Caki2 (cell line): ENCODE measurements at places on chromosomes 3 and 15.

DNA sequence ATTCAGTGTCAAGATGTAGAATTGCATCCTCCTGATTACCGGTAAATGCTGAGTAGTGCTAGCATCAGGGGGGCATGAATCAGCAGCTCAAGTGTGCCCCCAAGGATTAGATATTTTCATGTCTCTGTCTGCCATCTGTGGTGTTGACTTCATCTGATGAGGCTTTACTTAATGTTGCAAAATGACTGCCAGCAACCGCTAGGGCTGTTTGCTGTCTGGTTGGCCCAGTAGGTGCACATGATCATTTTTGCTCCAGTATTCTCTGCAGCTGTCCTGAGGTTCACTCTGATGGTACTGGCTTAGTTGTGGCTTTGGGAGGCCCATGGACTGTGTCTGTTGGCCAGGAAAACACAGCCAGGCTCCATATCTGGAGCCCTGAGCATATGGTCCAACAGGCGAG, 316.4 kb downstream of the SOX2 start:
- no peak for DNase-seq

DNA sequence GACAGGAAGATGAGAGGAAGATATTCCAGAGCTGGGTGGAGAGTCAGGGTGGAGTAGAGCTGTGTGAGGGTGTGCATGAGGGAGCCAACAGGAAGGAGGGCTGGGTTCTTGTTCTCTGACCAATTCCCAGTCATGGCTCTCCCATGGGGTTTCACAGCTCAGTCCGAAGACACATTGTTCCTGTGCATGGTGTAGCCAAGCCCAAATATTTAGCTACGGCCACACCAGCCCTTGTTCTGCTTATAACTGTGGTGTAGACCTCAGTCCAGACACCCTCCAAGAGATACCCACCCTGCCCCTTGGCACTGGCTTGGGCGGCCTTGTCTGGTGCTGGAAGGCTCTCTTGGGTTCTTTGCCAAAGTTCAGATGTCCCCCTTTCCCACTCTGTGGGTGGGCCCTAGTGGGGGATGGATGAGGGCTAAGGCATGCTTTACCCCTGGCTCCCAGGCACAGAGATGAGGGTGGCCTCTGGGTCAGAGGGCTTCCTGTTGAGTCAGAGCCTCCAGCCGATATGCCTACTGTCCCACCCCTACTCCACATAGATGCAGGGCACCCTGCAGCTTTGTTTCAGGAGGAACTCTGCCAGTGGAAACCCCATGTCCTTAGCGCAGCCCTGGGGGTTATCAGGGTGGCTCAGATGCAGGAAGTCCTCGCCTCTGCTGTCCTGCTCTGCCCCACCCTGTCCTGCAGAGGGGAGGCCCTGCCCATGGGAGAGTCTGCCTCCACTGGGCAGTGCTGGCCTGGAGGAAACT, 271.2 kb upstream of the CTDSPL start:
- no peak for DNase-seq

DNA sequence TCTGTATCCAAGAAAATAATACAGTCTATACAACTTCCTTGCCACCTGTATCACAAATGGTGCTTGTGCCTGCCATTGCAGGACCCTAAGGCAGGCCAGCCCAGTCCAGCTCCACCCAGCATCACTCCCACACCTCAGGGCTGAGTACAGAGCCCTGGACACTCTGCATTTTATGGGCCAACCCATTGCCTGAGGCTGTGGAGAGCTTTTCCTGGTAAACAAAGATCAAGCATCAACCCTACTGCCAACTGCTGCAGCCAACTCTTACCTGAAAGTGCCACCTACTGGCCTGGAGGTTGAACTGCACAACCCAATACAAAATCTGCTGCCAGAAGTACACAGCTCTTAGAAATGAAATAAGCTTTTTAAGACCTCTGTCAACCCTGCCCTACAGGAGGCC, 1082.2 kb downstream of the NAALADL2 start:
- peak; percentile 58 for DNase-seq

DNA sequence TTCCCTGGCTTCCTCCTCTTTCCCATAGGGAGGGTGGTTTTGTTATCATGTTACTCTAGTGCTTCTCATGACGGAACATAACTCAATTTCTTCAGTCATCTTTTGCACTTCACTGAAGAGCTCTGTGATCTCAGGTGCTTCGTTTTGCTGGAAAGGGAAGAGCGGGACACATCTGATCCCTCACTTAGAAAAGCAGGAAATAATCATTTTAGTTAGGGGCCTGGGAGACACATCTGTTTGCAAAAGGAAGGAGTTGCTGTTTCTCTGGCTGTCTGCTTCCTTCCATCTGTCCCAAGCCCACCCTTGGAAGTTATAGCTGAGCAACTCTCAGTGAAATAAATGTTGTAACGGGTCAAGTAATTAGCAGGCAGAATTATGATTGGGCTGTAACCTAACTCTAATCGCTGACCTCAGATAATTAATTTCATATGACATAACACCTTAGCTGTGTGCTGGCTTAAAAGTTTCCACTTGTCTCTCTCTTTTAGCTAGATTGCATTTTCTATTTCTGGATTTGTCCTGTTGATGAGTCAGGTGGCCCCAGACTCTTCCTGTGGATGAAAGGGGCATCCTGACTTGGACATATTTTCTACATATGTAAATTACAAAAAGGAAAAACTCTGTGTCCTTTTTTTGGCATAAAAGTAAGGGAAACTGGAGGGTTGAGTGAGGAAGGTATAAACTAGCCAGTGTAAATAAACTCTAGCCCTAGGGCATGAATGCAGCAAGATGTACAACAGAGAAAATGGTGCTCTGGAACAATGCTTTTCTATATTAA, 11.0 kb upstream of the FILIP1L start:
- DNase-seq, result no peak

- no peak for DNase-seq
Observed at GRCh38 chr3:86594838-86595237, 396.1 kb downstream of the VGLL3 start.

DNA sequence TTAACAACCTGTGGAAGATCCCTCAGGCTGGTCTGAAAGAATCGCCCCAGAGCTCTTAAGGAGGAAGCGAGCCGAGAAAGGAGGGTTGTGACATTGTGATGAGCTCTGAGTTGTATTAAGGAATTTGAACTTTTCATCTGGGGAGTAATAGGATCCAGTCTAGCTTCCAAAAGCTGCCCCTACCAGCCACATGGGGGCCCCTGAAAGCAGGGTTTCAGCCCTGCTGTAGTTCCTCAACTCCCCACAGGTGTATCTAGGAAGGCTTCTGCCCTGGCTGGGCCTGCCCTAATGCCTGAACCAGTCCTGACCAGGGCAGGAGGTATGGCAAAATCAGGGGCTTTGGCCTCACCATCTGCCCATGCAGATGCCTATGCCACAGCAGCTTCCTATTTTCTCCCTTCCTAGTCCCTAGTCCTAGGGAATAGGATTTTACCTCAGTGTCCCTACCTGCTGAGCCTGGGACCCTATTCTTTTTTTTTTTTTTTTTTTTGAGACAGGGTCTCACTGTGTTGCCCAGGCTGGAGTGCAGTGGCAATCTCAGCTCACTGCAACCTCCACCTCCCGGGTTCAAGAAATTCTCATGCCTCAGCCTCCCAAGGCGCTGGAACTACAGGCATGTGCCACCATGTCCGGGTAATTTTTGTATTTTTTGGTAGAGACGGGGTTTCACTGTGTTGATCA, 5.0 kb upstream of the AP3S2 start:
- peak; percentile 31 for DNase-seq

GRCh38 chr3:61352306-61352705, 101.1 kb upstream of the FHIT start:
- no peak for DNase-seq
